ENCODE measurements at places on chromosomes 13 and 19.

DNA sequence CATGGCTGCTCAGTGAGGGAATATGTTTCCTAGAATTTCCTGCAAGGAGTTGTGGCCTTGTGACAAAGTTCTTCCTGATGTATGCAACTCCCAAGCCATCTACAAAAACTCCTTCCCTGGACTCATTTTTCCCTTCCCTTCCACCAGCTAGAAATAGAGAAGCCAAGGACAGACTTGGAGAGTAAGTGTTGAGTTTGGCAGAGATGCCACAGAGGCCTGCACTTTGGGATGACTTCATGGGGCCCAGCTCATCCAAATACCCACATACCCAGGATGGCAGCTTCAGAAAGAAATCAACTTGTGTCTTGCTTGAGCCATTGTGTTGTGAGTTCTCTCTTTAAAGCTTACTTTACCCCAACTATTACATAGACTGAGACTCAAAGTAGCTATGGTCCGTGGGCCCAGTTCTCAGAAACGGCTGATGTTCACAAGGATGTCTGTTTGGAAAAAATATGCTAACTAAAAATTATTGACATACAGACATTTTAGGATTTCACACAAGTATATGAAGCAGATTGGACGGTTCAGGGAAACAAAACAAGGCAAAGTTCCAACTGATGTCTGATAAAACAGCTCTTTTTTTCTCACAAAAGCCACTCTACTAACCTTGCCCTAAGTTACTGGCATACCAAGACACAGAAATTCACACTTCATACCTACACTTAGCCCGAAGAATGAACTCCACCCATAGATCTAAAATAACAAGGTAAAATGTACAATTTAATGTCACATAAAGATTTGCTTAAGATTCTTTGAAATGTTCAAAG, 107.9 kb downstream of the NALCN start:
- no peaks in the 10 kb centered on the region for H3K4me1 ChIP-seq
- no peaks in the 10 kb centered on the region for H3K36me3 ChIP-seq

DNA sequence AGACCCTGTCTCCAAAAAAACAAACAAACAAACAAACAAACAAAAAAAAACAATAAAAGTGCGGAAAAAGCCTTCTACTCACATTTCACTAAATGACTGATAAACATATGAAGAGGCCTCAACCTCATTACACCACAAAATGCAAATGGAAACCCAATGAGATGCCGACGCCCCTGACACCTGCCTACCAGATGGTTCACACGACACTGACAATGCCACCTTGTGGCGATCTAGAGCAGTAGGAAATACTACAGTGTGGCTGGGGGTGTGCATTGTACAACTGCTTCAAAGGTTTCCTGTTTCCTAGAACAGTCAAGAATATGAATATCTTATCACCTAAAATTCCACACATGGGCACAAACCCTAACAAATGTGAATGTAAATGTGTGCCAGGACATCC, 14.0 kb downstream of the SCGB2B2 start:
- H3K4me1 ChIP-seq: peaks cover 19% of the 10 kb centered on the region
- H3K27ac ChIP-seq: no peak overlapping the region
- no peak overlapping the region for H3K4me3 ChIP-seq
- peak; percentile 30 for DNase-seq

DNA sequence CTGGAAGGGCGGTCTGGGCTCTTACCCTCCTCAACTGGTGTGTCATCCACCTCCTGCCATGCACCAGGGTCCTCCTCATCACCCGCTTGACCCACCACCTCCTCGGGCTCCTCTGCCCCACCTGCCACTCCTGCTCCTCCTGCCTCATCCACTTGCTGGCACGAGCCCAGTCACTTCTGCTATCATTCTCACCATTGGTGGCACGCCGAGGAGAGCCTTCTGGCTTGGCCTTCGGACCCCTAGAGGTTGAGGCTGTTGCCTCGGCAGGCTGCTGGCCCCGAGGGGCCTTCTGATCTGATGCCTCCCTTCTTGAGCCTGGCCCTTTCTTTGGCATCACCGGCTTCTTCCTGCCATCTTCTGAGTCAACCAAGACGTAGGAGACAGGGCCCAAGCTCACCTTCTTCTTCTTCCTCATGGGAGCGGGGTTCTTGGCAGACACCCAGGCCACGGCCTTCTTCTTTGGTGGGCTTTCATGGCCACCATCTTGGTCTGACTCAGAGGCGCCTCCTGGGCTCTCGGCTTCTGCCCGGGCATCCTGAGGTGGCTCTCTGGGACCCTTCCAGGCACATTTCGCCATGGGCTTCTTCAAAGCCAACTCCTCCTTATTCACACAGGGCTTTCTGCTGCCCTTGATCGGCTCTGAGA, 1.7 kb downstream of the PNMA8A start:
- DNase-seq: no peak
- H3K4me3 ChIP-seq: no peak overlapping the region
- no peaks in the 10 kb centered on the region for H3K4me1 ChIP-seq
- no peaks in the 10 kb centered on the region for H3K36me3 ChIP-seq
- H3K27ac ChIP-seq: no peak overlapping the region
- peaks cover 22% of the 10 kb centered on the region for H3K27me3 ChIP-seq

DNA sequence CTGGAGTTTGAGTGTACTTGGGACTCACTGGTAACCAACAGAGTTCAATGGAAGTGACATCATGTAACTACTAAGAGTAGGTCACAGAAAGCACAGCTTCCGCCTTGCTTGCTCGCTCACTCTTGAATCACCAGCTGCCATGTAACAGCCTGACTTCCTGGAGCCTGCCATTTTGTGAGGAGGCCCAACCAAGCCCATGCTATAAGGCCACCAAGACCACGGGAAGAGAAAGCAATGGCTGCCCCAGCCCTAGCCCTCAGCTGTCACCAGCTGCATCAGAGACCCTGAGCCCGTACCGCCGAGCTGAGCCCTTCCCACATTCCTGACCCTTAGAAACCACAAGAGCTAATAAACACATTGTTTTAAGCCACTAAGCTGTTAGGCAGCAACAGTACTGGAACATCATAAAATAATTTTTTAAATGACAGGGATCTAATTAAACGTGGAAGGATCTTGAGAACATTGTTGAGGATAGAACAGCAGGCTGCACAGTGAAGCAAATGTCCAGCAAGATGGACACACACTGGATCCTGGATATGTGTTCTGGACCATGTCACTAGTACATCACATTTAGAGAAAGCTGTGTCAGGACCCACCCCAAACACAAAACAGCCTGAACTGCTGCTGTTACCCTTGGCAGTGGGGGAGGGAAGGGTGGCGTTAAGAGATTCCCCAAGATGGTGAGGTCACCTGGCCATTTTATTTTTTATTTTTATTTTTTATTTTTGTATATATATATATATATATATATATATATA, 21.7 kb upstream of the LDLR start:
- no peaks in the 10 kb centered on the region for H3K27me3 ChIP-seq
- H3K4me1 ChIP-seq: no peaks in the 10 kb centered on the region
- DNase-seq: no peak
- H3K27ac ChIP-seq: no peak overlapping the region
- no peaks in the 10 kb centered on the region for H3K36me3 ChIP-seq
- H3K4me3 ChIP-seq: no peak overlapping the region
